ELF-1 (cell line): ENCODE measurements at places on chromosomes 5 and 9.

DNA sequence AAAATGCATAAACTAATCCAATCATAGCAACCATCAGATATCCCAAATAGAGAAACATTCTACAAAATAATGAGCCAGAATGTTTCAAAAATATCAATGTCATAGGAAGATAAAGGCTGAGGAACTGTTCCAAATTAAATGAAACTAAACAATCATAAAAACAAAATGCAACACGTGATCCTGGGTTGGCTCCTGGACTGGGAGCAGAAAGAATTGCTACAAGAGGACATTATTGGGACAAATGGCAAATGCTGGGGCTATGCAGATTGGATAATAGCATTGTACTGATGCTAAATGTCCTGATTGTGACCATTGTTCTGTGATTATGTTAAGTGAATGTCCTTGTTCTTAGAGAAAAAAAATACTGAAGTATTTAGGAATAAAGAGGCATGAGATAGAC, 54.2 kb upstream of the AKNA start:
- no peak for DNase-seq

- no peak for DNase-seq
Measured at GRCh38 chr5:67032921-67033664, 163.5 kb downstream of the CD180 start.

DNA sequence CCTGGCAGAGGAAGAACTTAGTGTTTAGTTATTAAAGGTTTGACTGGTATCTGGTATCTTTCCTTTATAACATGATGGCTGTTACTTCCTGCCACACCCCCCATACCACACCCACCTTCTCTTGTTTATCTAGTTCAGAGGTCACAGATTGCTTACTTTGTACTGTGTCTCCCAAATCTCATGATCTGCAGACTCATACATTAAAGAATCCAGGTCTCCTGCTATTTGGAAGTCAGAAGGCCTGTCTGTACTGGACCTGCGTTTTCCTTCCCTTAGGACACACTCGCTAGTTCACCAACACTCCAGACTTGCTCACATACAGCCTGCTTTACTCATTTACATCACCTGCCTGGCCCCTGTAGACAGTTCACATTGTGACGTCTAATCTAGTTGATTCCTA, 39.3 kb downstream of the NUDT12 start:
- DNase-seq = peak; percentile 17

GRCh38 chr5:176817841-176818377, 7.5 kb downstream of the UNC5A start:
- peak; percentile 91 for DNase-seq

DNA sequence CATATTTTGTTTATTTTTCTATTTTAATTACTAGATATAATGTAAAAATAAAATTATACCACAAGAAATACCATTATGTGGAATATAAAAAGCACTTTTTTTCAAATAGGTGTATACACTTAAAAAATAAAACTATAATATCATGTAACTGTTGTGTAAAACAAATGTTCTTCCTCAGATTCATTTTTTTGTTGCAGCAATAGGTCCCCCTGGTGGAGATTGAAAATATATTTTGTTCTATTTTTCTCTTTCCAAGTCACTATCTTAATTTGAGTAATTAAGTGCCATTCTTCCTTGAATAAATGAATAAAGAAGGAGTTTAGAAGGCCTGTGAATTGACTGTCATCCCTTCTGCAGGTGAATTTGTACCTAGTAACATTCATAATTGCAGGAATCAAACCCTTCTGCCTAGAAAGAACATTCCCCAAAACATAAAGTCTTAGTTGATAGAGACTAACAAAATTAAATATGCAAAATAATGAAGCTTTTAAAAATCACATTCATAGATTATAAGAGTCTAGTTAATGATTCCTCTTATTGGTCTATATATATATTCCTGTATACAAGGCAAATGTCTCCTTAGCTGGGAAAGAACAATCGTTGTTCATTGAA, 23.4 kb downstream of the CETN3 start:
- no peak for DNase-seq

- DNase-seq = no peak
Measured at GRCh38 chr5:177462021-177462670, 11.3 kb downstream of the DBN1 start.

GRCh38 chr9:93679536-93680442, 103.4 kb downstream of the PHF2 start:
- DNase-seq = peak; percentile 1

DNA sequence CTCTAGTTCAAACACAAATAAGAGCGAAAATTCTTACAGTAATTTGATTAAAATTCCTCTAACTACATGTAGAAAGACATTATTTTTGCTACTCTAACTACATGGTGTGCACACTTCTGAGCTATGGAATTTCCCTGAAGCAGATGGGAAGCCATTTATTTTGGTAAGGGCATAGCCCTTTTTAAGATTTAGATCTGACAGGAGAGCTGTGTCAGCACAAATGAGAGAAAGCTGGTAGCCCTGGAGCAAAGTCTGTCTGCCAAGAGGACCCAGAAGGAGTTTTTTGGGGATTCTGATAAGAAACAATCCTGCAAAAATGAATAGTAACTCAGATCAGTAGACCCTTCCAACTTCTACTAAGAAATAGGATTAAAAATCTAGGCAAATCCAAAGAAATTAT, 595.9 kb upstream of the MEF2C start:
- no peak for DNase-seq

GRCh38 chr5:37789991-37790390, 49.9 kb downstream of the GDNF start:
- no peak for DNase-seq

- no peak for DNase-seq
Measured at GRCh38 chr5:1565737-1566734, 42.3 kb upstream of the LPCAT1 start.

- DNase-seq = no peak
Measured at GRCh38 chr5:62681117-62681850, 102.7 kb downstream of the LRRC70 start.

DNA sequence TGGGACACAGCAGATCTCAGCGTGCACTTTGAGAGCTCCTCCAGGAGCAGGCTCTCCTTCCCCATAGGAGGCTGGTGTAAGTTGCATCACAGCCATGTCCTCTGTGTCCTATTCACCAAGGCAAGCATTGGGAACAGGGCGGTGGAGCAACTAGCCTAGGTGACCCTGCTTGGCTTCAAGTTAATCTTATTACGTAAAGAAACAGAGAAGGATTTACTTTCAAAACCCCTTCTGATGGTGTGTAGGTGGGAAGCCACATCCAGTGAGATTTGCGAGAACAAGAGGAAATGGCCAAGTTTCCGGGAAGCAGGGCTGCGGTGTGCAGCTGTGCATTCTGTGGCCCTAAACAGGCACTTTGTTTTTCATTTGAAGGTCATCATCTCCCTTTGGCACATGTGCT, 80.2 kb downstream of the TRIO start:
- no peak for DNase-seq

- peak; percentile 99 for DNase-seq
Measured at GRCh38 chr9:122159026-122159924, at the start of the genes MORN5 and NDUFA8. MORN5 (plus strand) TSS chr9:122159908; CDS start chr9:122159973, 65 bp downstream. NDUFA8 (minus strand) TSS chr9:122159779; CDS start chr9:122159677, 102 bp downstream.

GRCh38 chr9:86695910-86696424, 251.3 kb downstream of the GAS1 start:
- DNase-seq = no peak

DNA sequence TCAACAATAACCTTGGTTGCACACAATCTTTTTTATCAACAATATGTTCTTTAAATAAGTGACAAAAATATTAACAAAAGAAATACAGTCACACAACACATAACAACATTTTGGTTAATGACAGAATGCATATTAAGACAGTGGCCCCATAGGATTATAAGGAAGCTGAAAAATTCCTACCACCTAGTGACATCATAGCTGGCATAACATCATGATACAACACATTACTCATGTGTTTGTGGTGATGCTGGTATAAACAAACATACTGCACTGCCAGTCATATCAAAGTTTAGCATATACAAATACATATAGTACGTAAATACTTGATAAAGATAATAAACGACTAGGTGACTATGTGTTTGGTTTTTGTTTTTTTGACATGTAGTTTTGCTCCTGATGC, 344.8 kb upstream of the POU5F2 start:
- DNase-seq = no peak
